ENCODE measurements at places on chromosomes 7 and 10.

GRCh38 chr7:233249-234035 is 41.1 kb downstream of the FAM20C start:
- no peak for DNase-seq

DNA sequence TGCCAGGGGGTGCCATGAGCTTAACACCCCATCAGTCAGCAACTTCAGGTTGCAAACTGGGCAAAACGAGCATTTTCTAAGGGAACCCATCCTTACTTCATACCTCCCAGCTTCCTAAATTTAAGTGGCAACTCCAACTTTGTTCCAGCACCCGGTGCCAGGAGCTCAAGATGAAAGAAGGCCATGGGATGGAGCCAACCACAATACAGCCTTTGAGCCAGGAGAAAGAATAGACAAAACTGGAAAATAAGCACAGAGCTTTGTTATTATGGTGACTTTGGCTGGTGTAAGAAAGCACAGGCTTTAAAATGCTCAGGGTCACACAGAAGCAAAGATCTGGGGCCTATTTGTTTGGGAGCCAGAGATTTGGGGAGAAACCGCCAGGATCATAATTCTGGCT is 388.7 kb upstream of the MGMT start:
- no peak for DNase-seq

DNA sequence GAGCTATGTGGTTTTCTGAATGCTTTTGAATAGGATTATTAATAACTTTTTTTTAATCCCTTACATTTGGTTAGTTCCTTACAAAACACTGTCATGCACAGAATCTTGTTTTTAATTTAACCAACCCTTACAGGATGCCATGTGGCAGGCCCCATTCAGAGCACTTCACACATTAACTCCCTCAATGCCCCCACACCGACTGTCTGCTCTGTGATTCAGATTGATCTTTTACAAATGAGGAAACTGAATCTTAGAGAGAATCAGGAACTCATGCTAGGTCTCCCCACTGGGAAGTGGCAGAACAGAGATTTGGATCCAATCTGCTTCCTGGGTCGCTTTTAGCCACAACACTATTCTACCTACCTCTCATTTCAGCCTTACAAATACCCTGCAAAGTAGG is 195.8 kb upstream of the NPVF start:
- no peak for DNase-seq

DNA sequence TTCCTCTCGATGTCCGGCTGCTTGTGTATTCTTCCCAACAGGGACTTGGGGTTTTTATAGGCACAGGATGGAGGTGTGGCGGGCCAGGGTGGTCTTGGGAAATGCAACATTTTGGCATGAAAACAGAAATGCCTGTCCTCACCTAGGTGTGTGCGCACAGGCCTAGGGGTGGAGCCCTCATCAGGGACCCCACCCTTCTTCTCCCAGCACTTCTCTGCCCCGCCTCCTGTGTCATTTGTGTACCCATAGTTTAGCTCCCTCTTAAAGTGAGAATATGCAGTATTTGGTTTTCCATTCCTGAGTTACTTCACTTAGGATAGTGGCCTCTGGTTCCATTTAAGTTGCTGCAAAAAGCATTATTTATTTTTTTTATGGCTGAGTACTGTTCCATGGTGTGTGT is 90.2 kb upstream of the ITGB1 start:
- no peak for DNase-seq

- DNase-seq, result no peak
These were observed 17.1 kb upstream of the GTPBP4 start for GRCh38 chr10:971150-971542.

- DNase-seq, result no peak
These were observed 6.0 kb upstream of the GATA3 start for GRCh38 chr10:8048281-8049008.

GRCh38 chr7:92375013-92375412 is 72.3 kb upstream of the GATAD1 start:
- no peak for DNase-seq

DNA sequence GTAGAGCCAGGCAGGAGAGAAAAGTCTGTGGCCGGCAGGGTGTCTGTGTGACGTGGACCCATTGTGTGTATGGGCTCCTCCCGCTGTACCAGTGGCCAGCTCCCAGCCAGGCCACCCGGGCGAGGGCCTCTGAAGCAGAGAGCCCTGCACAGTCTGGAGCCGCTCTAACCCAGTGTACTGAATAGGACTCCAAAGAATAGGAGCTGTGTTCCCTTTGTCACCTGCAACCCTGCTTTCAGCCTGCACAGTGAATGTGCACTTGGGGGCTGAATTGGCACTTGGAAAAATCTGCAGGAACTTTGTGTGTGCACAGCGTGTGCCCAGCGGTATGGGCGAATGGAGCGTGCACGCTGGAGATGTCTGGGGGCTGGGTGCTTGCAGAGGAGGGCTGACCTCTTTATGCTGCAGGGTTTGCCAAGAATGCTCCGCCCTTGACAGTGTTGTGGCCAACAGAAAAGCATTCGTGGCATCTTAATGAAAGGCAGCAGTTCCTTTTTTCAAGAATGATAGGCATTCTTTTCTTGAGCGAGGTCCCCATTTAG is 216.2 kb downstream of the AUTS2 start:
- DNase-seq, result no peak

DNA sequence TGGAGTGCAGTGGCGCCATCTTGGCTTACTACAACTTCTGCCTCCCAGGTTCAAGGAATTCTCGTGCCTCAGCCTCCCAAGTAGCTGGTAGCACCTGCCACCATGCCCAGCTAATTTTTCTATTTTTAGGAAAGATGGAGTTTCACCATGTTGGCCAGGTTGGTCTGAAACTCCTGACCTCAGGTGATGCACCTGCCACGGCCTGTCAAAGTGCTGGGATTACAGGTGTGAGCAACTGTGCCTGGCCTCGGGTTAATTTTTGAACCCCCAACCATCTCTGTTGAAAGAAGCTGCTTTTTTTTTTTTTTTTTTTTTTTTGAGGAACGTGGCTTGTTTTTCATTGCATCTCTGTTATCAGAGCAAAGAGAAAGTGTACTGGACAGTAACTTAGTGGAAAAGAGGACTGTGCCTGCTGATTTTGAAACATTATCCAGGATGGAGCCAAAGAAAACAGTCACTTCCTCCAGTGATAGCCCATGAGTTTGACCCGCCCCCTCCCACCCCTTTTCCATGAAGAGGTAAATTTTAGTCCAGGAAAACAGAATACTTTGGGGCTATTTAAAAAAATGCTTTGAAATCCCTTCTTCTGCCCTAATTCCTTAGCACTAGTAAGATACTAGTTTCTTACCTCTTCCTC is 38.3 kb downstream of the WBP1L start:
- DNase-seq, result peak; percentile 46

DNA sequence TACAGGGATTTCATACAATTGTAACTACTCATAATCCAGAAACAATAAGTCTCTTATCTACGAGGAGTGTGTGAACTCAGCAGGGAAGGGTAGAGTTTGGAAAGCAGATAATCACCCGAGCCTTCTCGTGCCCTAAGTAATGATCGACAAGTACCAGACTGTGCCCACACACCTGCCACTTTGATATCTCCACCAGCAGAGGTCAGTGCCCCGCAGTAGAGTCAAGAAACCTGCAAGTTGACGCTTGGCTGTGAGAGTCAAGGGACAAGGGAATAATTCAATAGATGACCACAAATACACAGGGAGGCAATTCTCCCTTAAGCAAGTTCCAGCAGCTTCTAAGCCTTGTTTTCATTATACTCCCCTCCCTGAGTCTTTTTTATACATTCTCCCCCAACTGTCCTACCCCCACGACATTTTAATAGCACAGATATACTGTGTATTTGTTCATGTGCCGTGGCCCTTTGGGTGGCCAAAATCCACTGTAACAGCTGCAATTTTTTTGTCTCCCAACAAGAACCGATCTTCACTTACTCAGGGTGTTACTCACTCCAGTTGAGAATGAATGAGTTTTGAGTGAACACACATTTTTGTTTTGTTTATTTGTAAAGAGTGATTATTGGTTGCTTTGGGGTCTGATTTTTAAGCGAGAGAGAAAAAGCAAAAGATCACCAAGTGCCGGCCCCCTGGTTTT is 106.9 kb upstream of the RHEB start:
- DNase-seq, result peak; percentile 54

DNA sequence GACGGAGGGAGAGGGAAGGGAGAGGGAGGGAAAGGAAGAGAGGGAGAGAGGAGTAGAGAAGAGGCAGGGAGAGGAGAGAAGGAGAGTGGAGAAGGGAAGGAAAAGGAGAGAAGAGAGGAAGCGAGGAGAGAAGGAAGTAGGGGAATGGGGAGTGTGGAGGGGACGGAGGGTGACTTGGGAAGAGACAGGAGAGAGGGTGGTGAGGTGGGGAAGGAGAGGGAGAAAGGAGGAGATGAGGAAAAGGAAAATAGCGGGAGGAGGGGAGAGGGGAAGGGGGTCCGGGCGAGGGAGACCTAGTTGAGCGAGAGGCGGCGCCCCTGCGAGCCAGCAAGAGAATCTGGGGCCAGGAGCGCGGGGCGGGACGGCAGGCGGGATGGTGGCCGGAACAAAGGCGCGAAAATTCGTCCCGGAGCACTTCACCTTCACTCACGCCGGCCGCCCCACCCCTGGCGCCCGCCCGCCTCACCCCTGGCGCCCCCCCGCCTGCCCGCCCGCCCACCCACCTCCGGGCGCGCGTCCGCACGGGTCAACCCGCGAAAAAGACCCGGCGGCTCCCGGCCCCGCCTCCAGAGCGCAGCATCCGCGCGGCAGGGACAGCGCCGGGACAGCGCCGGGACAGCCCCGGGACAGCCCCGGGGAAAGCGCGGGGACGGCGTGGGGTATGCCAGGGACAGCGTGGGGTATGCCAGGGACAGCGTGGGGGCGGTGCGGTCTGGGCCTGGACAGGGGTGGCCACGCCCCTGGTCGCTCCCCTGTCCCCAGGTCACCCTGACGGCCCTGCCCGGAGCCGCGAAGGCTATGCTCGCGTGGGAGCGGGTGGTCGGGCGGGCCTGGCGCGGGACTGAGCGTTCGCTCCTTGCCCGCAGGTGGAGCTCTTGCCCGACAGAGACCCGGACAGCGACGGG is 4.2 kb downstream of the VSTM2A start:
- no peak for DNase-seq

DNA sequence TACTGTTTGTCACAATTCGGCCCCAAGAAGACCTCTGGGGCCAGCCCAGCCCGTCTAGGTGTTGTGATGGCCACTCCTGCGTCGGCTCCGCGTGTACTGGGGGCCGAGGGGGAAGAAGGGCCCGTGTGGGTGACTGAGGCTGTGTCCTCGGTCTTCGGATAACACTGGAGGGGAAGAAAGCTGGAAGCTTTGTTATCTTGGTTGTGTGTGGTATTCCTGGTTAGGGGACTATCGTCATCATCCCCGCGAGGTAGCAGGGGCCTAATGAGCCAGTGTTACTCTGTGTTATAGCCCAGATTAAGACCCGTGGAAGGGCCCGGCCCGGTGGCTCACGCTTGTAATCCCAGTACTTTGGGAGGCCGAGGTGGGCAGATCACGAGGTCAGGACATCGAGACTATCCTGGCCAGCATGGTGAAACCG is 854 bp downstream of the MTG1 start:
- DNase-seq, result no peak

- DNase-seq, result no peak
These were observed 168.9 kb upstream of the ASAH2 start for GRCh38 chr10:50420196-50420595.

DNA sequence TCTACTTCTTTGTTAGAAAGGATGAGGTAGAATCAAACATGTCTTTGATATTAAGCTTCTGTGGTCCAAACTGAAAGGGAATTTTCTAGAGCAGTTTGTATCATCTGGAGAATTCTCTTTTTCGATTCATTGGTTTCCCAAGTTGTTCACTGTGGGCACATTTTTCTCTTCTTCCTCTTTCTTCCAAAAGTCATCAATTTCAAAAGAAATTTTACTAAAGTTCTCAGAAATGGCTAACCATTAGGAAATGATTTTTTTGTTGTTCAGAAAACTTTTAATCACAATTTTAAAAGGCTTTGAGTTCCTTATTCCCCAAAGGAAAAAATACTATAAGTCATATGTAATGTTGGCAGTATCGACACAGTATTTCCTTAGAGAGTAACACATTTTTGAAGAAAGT is 28.3 kb upstream of the CCDC6 start:
- no peak for DNase-seq

DNA sequence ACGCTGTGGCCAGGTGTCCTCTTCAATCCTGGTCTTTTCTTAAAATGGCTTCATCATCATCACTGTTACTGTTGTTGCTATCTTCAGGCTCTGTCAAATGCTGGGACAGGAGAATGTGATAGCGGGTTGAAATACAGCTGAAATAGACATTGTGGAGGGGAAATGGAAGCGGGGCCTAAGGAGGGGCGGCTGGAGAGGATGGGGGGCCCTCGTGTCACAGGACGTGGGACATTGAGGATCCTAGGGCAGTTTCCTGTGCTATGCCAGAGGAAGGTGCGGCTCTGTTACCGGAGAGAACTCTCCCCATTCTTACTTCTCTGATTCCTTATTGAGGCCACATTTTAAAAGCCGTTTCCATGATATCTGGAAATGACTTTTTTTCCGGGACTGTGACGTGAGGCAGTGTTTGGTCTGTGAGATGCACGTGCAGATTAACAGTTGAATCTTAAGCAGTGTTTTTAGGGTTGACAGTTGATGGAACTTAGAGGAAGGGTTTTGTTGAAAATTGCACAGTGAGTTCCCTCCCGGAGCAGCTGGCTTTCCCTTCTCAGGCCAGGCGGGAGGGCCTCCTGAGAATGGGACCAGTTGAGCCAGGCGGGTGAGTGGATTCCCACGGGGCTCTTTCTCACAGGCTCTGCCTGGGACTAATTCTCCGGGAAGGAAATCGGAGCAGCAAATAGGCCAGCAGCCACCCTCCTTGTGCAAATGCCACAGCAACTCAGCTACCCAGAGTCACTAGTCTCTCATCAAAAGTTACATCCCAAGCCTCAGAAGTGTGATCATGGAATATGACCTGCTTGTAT is 125.2 kb downstream of the TACC2 start:
- no peak for DNase-seq

GRCh38 chr7:100706672-100707311 is 871 bp downstream of the POP7 start:
- no peak for DNase-seq

DNA sequence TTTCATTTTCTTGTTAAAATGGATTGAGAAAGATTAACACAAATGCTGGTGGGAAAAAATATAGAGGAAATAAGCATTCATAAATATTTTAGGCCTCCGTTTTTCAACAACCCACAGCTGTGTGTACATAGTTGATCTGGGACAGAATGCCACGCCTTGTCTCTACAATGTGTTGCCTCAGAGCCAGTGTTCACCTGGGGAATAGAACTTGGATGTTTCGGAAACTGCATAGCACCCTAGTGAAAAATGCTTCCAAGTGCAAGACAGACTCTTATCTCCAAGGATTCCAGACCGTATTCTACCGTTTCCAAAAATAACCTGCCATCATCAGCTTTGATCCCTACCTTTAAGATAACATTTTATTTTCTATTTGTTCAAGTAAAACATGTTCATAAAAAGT is 260.9 kb downstream of the SDK1 start:
- peak; percentile 39 for DNase-seq

- no peak for DNase-seq
These were observed 102.9 kb upstream of the CCDC6 start for GRCh38 chr10:60009276-60009675.

Measured in bronchial epithelial cell (primary cell).